ENCODE measurements at places on chromosomes 1 and 21.

DNA sequence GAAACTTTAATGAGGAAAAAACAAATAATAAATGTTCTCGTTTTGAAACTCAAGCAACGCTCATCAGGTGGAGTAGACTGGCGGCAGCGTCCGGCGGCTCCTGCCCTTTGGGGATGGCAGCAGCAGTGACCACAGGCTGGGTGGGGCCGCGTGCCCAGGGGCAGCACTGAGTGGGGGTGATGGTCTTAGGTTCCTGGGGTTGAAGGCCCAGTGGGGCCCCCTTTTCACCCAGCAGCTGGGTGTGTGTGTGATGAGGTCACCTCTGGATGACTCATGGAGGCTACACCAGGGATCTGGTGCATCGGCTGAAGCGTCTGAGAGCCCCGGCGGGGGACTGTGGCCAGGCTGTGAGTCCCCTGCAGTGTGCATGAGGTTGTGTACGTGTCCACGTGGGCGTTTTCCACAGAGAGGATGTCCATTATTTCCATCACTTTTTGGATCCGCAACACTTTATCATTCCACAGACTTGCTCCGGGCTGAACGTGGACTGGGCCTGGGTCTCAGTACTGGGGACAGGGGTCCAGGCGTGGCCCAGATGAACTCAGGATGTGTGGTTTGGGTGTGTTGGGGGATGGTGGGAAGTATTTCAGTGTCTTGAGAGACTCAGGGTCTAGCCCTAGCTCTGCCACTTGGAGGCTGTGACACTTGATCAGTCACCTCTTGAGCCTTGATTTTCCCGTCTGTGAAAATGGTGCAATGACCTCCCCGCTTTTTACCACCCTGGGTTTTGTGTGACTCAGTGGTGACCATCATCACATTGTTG is 25.6 kb downstream of the LDLRAP1 start:
- DNase-seq: no peak

DNA sequence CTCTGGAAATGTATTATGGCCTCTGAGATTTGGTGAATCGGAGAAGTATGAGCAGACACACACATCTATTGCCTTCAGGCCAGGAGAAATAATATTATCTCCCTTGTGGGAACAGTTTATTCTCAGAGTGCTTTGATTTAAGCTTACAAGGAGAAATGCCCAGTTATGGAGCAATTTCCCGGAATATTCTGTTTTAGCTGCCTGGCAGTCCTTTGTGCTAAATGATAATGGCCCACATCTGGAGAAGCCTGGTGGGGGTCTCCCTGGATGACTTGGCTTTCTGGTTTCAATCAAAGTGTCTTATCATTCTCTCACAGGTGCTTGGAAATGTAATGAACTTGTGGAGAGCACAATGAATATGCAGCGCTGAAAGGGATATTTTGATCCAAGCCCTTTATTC is 389.6 kb upstream of the USP24 start:
- DNase-seq: no peak

DNA sequence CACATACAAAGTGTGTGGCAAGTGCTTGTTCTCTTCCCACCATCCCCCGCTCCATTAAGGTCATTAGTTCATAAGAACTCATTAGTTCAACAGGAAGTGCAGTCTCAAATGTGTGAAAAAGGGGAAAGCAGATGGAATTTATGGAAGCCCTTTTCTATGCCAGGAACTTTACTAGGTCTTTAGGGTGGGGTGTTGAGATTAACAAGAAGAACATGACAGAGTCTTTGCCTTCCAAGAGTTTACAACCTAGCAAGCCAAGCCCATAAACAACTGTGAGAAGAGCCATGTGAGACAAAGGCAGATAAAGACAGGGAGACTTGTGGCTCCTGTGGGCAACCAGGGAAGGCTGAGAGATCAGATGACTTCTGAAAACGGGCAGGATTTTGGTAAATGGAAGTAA is 21.4 kb downstream of the PLEKHA6 start:
- DNase-seq: no peak

DNA sequence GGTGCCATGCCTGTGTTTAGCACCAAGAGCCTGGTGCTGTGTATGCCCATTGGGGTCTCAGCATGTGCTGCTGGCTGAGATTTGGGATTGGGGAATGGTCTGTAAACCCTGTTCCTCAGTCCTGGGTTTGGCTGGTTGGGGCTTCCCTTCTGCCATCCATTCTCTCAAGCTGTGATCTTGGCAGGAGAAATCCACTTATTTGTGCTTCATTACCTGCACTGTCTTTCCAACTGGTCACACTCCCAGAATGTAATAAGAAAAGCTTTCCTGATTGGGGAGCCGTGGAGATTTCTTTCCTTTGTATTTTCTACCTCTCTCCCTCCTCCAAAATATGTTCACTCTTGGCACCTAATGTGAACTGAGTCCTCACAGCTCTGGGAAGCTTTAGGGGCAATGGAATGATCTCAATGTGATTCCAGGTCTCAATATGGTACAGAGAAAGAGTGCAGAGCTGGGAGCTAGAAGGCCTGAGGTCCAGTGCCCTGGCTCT is 23.0 kb upstream of the KCNA10 start:
- no peak for DNase-seq

DNA sequence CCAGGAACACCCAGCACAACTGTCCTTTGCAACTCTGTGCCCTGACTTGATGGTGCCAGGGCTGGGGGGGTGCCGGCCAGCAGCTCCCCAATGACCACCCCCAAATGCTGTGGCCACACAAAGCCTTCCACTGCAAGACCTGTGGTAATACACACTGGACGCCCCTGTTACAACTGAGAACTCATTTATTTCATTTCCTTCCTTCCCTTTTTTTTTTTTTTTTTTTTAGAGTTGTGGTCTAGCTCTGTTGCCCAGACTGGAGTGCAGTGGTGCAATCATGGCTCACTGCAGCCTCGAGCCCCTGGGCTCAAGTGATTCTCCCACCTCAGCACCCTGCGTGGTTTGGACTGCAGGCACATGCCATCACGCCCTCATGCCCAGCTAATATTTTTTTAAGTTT is 25.2 kb downstream of the TP73 start:
- DNase-seq: no peak

DNA sequence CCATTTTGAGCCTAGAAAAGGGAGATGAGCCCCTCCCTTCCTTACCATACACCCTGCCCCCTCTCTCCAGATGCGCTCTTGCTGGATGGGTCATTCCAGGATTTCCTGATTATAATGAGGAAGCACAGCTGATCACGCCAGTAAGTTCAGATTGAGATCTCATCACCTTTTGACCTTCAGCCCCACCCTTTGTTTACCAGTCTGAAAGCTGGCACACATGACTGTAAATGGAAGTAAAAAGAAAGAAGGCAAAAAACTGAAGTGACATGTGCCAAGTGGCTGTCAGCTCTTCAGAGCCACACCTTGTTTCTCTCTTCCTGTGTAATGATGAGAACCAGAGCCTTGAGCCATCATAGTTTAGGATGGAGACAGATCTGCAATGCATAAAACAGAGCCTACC is 27.9 kb downstream of the S1PR1 start:
- no peak for DNase-seq
